CD4-positive, alpha-beta T cell treated with Interleukin-12 subunit alpha and Interleukin-12 subunit beta, for 1 hour (primary cell): ENCODE measurements at places on chromosomes 7 and 10.
A peak's percentile ranks its signal among the peaks of the same experiment; 100 is the strongest.

DNA sequence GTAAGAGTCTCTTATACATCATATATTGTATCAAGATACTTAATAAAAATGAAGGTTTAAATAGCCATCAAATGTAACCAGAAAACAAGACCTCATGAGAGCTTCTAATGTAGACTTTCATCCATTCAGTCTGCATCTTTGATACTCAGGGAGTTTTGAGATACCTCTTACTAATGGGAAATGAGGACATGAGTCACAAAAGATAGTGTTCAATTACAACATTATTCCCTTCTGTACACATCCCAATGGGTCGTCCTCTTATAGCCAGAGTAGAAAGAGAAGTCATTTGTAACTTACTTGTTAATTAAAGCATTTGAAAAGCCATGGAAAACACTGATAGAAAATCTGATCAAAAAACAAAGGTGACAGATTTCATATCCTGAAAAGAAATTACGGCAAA lies 19.4 kb downstream of the SHTN1 start:
- no peak for DNase-seq

DNA sequence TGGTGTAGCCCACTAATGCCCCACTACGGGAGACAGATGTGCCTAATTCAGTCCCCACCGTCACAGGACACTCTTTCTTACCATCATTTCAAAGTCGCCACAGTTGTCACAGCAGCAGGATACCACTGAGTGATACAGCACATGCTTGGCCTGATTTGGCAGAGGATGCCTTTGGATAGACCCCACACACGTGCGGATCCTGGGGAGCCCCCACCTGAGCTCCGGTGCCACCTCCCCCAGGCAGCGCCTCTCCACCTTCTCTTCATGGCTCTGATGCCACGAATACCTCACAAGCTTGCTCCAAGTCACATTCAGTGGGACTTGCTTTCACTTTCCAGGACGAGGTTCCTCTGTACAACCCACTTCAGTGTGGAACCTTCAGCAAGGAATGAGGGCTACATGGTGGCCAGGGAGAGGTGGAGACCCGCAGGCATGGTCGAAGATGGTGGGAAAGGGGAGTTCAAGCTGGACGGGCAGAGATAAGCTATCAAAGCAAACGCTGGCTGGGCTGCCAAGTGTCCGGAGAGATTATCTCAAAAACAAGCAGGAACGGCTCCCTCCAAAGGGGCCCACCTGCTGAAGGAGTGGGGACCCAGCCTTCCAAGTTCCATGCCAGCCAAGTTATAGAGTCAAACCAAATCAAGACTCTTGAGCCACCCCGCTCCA lies 107.4 kb downstream of the ZRANB1 start:
- no peak for DNase-seq

- no peak for DNase-seq
Measured at GRCh38 chr7:100823534-100823933, 3.8 kb downstream of the EPHB4 start.

- no peak for DNase-seq
Measured at GRCh38 chr10:48506147-48506917, 98.5 kb downstream of the ARHGAP22 start.

GRCh38 chr7:1695800-1696454 lies 25.9 kb downstream of the ELFN1 start:
- no peak for DNase-seq

- no peak for DNase-seq
Measured at GRCh38 chr10:121082984-121083383, 231.8 kb downstream of the WDR11 start.

DNA sequence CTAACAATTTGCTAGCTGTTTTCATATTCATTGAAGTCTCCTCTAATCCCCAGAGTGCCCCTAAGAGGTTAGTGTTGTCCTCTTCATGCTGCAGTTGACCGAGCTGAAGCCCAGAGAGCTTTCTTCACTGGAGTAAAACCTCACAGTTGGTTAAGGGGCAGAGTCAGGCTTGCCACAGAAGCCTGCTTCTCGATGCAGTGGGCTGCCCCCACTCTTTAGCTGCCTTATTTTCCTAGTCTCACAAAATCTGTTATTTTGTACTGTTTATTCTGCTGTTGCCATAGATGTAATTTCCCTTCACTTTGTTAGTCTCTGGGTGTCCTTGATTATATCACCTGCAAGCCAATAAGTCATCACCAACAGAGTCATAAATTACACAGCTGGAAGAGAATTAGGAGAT lies 56.3 kb upstream of the ZPBP start:
- DNase-seq, result peak; percentile 39

DNA sequence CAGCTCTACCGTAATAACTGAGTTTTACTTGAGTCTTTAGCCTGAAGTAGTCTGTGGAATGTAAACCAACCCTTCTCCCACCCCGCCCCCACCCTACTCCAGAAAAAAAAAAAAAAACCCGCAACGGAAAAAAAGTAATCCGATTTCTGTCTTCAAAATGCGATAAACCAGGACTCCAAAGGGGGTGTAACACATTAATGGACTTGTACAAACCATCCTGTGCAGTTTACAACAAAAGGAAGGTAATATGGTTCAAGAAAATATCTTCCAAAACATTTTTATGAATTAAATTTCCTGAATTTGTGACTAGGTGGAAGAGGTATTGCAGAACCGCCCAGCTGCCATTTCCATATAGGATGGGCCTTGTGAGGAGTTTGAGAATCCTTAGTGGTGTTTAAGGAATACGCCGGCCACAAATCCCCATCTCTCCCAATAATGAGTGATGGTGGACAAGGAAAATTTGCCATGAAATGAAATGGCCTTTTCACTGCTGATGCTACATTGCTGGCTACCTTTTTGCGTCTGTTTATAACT lies 10.6 kb downstream of the SKIDA1 start:
- DNase-seq, result no peak

DNA sequence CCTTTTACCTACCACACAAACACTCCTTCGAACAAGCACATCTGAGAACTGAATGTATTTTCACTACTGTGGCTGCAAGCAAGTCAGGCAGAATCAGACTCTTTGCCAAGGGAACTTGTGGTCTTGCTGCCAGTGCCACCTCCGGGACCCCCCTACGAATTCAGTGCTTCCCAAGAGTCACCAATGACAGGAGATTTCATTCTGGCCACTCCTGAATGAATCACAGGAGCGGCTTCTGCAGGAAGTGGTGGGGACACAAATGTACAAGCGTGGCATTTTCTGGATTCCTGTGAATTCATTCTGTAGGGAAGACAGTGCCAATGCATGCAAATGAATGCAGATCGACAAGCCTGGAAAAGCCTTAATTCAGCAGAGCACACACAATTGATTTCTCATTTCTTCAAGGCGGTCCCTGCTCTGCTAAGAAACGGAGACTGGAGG lies 161.2 kb downstream of the CAMK1D start:
- DNase-seq, result no peak

DNA sequence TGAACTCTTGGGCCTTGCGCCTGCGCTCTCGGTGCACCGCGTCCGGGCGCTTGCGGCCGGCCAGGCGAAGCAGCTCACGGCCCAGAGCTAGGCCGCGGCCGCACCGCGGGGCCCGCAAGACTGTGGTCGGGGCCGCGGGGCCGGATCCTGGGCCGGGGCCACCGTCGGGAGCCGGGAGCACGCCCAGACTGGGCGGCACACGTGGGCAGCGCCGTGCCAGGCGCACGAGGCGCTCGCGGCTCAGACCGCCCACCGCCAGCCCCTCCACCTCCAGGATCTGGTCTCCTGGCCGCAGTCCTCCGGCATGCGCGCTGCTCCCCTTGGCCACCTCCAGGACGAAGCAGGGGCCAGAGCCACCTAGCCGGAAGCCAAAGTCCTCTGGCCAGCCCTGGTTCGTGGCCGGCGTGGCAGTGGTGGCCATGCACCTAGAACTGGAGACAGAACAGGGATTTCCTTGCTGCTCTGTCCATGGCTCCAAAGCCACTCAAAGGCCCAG lies at the start of gene GRID2IP:
Gene GRID2IP (minus strand): TSS at position 446 of the 496 bp plus-strand sequence. CDS start 25 bp downstream, at position 421.
- no peak for DNase-seq

GRCh38 chr7:135690566-135690965 lies 28.3 kb downstream of the STMP1 start:
- no peak for DNase-seq

DNA sequence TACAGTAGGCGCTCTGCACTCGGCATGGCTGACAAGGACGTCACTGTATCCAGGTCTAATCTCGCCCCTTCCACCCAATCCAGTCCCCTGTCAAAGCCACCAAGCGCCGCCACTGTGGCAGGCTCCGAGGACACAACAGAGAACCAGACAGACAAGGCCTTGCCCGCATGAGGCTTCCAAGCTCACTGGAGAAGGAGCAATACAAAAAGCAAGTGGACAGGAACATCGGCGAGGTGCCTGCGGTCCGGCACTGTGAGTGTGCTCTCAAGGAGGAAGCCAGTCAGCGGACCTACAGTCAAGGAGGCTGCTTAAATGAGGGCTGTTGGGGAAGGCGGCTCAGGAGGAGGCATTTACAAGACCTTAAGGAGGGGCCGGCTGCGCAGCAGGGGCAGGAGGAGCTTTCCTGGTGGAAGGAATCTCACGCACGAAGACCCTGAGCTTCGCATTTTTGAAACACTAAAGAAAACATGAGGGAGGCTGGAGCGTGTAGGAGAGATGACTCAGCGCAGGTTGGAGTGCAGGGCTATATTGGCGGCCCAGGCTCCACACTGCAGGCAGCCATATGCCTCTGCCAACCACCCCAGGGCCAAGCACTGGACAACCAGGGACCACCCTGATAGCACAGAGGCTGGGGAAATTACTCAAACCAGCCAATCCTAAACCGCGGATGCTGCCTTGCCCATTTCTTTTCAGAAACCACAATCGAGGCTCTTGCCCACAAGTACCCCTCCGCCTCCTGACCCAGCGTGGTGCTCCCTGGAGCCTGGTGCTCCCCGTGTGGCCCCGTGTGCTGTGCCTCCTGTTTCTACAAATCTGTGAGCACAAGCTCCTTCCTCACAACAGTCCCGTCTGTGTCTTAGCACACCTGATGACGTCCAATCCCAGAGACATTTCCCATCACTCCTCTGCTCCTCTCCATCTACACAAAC lies 28.9 kb downstream of the GNA12 start:
- DNase-seq, result no peak

GRCh38 chr7:81173766-81174281 lies 255.0 kb upstream of the SEMA3C start:
- DNase-seq, result no peak

DNA sequence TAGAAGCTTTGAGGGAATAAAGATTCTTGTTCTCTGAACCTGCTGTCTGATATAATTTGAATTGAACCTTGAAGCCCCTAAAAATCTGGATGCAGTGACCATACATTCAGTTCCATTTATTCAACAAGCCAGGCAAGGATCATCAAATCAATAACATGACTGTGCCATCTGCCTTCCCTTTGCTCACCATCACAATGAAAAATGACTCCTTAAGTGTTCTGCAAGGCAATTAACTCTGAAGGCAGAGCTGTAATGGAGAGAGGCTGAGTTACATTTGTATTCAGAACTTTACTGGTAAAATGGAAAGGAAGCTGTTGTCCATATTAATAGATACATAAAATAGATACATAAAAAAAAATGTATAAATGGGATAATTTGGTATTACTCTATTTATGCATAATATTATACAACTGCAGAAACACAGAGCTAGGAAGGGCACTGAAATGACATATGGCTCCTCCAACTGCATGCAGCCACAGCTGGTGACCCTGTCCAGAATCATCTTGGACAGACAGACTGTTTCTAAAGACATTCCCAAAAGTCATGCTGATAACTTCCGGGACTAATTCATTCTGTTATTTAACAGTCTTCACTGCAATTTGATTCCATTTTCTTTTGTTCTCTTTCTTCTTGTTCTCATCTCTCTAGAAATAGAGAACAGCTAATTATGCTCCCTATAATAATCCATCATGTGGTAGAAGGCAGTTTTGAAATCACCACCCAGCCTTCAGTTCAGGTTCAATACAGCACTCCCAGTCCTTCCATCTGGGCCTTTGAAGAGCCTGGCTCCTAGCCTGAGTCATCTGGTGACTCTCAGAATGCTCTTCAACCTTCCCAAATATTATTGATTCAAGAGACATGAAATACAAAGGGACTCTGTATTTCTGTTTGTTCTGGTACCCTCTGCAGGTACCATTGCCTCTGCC lies 412.6 kb downstream of the GFRA1 start:
- no peak for DNase-seq

- DNase-seq, result no peak
Measured at GRCh38 chr7:158321056-158321700, 266.4 kb downstream of the PTPRN2 start.

- DNase-seq, result no peak
Measured at GRCh38 chr10:67539312-67539711, 156.7 kb downstream of the CTNNA3 start.

- no peak for DNase-seq
Measured at GRCh38 chr10:35079265-35079664, 10.9 kb downstream of the CUL2 start.

DNA sequence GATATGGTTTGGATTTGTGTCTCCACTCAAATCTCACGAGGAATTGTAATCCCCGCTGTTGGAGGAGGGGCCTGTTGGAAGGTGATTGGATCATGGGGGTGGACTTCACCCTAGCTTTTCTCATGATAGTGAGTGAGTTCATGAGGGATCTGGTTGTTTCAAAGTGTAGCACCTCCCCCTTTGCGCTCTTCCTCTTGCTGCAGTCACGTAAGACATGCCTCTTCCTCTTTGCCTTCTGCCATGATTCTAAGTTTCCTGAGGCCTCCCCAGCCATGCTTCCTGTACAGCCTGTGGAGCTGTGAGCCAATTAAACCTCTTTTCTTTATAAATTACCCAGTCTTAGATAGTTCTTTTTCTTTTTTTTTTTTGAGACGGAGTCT lies 17.1 kb downstream of the CDNF start:
- no peak for DNase-seq
